ELR (cell line): ENCODE measurements at places on chromosomes 1 and 21.
A peak's percentile ranks its signal among the peaks of the same experiment; 100 is the strongest.

GRCh38 chr1:153629971-153630370 is 1.7 kb downstream of the S100A1 start:
- no peak for DNase-seq

DNA sequence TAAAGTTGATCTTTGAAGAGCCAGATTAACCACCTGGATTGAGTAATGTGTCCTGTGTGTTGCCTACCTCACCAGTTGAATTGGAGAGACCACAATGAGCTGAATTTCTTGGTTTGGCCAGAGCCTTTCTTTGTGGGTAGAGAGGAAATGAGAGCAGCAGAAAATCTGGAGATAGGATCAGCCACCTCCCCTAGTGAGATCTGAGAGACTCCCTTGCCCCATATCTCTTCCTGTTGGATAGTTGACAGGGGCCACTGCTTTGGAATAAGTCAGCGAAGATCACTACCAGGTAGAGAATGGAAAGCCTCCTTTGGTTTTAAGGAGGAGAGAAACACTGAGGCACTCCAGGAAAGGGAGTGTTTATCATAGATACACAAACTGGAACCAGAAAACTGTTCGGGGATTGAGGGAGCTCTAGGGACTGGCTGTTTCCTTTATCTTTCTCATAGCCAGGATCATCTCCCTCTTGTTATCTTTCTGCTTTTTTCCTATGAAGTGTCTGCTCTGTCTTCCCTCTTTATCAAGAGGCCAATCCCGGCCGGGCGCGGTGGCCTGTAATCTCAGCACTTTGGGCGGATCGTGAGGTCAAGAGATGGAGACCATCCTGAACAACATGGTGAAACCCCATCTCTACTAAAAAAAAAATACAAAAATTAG is 21.3 kb upstream of the ZNF326 start:
- DNase-seq = no peak

- no peak for DNase-seq
These were observed 243.8 kb upstream of the RAB4A start for GRCh38 chr1:229027158-229027557.

- DNase-seq = peak; percentile 63
These were observed 575.7 kb upstream of the ZP4 start for GRCh38 chr1:238466459-238466858.

GRCh38 chr1:2042830-2043773 is 7.1 kb upstream of the PRKCZ start:
- no peak for DNase-seq

DNA sequence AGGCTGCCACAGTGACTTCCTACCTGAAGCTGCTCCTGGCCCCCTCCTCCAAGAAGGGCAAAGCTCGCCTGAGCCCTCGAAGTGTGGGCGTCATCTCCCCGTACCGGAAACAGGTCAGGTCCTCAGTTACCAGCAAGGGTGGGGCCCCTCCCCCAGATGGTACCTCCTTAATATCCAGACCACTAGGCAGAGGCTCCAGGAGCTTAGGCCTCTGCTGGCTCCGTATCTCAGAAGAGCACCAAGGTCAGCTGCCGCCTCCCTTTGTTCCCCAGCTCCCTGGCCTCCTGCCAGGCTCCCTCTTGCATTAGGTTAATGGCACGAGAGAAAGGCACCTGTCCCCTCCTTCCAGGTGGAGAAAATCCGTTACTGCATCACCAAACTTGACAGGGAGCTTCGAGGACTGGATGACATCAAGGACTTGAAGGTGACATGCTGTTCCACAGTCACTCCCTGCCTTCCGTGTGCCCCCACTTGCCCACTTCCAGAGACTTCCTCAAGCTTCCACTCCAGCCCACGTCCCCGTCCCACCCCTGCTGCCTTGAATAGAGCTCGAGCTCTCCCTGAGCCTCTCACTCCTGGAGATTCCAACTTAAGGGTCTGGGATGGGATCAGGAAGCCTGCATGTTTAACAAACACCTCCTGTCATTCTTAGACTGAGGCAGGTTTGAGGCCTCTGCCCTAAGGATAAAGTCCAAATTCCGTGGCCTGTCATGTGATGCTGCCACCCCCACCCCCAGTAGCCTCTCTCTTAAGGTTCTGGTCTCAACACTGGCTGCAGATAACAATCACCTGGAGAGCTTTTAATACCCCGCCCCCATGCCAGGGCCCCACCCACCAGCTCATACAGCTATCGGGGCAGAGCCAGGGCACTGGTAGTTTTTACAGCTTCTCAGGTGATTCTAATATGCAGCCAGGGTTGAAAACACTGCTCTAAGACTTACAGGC is 8.3 kb downstream of the RHOC start:
- no peak for DNase-seq
